ENCODE measurements at places on chromosomes 5 and 9.
A peak's percentile ranks its signal among the peaks of the same experiment; 100 is the strongest.

- ATAC-seq = no peak
These were observed 76.7 kb downstream of the MYO10 start for GRCh38 chr5:16859346-16859745.

DNA sequence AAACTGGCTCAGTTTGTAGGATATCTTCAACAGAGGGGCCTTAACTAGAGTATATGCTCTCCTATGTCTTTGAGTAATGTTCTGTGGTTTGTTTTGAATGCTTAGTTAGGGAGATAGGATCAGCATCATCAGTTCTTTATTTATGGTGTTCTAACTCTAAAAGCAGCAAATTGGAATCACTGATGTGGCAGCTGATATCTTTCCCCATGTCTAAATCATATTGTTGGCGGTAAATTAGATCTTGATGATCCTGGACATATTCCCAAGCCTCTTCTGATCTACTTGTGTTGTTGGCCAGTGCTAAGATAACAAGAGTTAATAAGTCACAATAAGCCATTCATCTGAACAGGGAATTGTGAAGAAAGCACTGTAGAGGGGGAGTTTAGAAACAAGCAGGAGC is 332.4 kb upstream of the DAB2 start:
- ATAC-seq = no peak

GRCh38 chr5:54030981-54031380 is 279.4 kb downstream of the ARL15 start:
- ATAC-seq = no peak

DNA sequence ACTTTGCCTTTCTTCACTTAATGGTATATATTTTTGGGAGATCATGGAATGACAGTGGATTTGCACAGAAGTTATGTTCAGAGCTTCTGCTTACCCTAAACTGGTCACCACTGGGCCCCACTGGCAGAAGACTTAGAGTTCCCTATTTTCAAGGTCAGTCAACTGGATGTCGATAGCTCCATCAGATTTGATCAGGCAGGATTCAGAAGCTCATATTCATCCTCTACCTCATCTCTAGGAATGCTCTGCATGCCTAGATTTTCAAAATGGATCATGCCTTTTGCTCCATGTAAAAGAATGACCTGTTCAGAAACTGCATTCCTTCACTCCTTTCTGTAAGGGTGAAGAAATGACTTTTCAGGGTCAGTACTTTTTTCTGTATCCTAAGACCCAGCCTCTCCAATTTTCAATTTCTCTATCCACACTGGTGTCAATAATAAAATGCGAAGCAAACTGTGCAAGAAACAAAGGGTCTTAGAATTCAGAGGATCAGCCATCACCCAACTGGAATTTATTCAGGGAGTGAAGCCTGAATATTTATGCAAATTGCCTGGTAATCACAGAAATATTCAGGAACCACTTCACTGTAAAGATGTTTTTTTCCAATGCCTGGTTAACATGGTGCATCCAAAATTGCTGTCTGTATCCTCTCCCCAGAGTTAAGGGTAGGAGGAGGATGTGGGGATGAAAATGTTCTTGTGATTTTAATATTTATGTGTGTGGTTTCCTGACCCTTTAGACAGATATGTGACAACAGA is 125.4 kb downstream of the DOCK2 start:
- ATAC-seq = peak; percentile 74

DNA sequence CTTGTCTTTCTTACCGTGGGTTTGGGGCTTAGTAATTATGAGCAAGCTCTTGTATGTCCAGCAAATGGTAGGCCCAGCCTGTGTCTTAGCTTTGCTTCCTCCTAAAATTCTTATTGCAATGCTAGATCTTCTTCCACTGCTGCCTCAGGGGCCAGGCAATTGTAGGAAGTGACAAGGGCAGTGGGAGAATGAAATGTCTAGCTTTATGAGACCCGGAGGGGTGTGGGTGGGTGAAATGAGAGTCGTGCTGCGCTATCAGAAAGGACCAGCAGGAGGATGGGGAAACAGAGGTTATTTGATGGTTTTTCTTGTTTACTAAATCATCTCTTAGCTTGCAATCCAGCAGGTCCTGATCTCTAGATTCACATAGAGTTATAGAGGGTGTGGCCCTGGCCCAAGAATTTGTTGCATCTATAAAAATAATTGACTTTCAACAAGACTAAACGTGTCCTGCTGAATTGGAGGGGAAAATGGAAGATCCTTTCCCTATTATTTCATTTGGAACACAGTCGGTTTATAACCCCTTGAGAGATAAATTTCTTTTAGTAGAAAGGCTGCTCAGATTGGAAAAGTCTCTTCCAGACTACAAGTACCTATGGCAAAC is 43.7 kb downstream of the ZNF366 start:
- peak; percentile 18 for ATAC-seq

GRCh38 chr5:42591015-42591414 is 165.6 kb upstream of the CCDC152 start:
- ATAC-seq = peak; percentile 61

DNA sequence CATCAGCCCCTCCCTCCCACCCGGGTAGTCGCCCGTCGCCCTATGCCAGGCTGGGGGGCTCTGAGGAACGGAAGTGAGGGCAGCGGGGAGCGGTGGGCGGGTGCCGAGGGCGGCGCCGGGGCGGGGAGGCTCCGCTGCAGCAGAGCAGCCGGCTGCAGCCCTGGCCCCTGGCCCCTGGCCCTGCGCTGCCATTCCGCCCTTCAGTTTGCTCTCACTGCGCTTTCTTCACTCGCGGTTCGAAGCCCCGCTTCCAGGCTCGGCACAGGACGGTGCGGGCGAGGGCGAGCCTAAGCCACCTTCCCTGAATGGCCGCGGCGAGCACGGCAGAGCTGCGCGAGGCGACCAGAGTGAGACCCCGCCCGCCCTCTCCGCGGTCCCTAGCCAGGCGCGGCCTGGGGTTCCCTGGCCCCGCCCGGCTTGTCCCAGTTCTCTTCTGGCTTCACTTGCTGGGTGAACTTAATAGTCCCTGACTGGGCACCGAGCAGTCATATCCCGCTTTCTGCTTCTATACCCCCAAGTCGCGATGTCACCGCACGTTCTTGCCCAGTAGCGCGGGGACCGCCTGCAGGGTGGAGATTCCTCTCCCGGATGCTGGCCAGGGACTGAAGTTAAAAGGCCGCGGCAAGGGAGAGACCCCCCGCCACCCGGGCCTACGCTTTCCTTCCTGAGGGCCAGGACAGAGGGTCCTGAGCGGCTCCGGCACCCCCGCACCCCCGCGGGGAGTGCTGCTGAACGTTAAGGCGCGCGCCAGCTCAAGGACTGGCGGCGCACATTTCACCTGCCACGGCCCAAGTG is 623 bp upstream of the TRIM36 start:
- ATAC-seq = peak; percentile 68

- ATAC-seq = no peak
These were observed 10.4 kb downstream of the CCL28 start for GRCh38 chr5:43401827-43402226.

- ATAC-seq = no peak
These were observed 82.7 kb downstream of the PTPDC1 start for GRCh38 chr9:94166976-94167346.

DNA sequence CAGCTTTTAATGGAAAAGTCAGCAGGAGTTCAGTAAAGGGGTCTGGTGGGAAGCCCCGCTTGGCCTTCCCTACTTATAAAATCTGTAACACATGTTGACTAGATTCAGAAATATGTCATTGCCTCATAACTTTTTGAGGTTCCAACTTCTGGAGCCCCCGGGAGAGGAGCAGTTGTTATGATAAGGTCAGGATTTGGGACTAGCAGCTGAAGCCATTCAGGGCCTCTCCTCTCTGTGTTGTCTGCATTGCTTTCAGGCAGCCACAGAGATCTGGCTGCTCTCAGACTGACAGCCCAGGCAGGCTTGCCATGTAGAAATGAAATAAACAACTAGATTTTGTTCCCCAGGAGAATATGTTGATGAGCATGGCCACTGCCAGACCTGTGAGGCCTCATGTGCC is 167.1 kb downstream of the RFK start:
- ATAC-seq = no peak

GRCh38 chr9:129554649-129555048 is 66.3 kb downstream of the C9orf50 start:
- no peak for ATAC-seq

GRCh38 chr5:129161830-129162229 is 67.3 kb downstream of the ISOC1 start:
- no peak for ATAC-seq

DNA sequence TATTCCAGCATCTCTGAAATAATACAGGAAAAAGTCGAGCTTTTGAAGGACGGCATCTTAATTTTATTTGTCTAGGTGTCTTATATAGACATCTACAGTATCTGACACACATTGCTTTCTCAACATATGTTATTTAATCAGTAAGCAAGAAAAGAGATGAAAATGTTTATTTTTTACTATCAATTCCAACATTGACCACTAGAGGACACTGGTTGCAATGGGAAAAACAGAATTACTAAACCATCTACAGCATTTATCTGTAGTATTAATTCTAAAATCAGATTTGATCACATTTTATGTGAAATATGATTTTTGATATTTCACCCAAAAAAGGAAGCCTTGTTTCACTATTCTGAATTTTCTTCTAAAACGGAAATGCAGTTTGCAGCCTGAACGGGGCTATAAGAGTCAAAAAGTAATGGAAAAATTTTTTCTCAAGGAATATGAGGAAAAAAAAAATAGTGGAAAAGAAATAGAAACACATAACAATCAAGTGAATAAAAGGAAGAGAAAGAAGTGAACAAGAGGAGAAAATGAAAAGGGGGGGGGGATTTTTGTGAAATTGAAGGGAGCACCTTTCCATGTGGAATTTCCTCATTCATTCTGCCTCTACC is 98.6 kb downstream of the OSTF1 start:
- no peak for ATAC-seq

- peak; percentile 41 for ATAC-seq
These were observed 69.8 kb downstream of the CNTLN start for GRCh38 chr9:17204611-17205152.

DNA sequence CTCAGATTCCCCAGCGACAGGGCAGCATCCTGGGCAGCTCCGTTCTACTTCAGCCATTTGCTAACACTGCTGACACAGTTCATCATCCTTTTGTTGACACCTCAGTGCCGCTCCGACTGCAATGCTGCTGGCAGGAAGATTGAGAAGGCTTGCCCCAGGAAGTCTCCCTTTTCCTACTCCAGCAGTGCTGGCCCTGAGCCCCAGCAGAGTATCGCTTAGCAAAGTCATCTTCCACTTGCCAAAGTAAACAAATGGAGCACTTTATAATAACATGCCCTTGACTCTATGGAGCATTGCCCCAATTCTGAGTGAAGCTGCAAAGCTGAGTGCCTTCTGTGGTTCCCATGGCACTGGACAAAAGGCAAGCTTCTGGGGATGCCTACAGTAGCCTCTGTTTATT is 32.2 kb downstream of the PRLR start:
- ATAC-seq = peak; percentile 59

DNA sequence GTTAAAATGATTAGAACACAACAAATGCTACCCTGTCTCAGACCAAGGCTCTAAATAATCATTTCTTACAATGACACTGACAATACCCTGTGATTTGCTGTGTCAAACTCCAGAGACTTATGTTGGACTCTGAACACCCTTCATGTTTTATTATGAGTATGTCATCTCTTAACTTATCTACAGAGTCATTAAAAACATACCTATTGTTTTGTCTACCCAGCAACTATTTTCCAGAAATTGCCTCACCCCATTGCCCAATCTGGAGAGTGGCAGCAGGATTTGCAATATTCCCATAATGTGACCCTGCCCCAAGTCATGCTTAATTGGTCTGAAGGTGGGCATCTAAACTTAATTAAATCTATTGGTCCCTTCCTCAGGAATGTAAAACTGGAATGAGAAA is 23.0 kb upstream of the KIF2A start:
- no peak for ATAC-seq

DNA sequence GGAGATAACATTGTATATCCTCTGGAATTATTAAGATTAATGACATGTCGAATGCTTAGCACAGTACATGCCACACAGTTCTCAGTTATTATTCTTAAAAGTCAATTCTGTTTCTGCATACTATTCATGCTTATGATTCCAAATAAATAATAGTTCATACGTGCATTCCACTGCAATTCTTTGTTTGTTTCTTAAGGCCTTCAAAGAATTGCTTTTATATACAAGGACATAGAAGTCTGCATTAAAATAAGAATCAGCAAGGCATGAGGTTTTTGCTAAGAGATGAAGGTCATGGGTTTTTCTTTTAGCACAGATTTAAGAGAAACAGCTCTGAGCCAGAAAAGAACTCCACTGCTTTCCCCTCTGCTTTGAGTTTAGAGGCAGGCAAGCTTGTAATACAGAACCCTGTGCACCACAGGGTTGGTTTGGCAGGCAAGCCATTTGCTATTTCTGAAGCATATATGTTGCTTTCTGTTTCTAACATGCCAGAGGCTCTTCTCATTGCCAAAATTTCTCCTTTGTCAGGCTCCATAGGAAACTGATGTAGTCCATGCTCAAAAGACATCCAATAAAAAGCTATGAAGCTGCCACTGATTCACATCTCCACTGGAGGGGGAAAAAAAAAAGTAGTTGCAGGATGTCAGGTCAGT is 420.6 kb upstream of the TYRP1 start:
- peak; percentile 39 for ATAC-seq

GRCh38 chr5:107624235-107624634 is 46.5 kb downstream of the EFNA5 start:
- no peak for ATAC-seq

DNA sequence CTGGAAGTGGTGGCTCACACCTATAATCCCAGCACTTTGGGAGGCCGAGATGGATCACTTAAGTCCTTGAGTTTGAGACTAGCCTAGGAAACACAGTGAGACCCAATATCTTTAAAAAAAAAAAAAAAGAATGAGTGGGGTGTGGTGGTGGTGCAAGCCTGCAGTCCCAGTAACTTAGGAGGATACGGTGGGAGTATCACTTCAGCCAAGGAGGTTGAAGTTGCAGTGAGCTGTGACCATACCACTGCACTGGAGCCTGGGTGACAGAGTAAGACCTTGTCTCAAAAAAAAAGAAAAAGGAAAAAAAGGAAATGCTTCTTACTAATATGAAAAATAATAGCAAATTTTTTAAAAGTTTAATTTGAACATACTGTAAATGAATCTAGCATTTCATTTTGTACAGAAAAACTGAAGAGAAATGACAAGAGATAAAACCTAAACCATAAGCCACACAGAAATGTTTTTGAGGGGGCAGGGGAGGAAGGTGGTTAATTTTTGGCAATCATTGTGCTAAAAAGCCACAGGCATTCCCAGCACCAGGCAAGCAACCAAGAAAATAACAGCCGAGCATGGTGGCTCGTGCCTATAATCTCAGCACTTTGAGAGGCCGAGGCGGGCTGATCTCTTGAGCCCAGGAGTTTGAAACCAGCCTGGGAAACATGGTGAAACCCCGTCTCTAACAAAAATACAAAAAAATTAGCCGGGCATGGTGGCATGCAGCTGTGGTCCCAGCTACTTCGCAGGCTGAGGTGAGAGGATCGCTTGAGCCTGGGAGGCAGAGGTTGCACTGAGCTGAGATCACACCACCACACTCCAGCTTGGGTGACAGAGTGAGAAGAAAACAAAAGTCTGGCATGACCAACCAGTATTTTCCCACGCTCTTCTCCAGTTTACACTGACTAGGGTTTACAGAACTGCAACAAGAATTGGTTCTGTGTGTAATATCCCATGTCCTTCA is 114.5 kb upstream of the NR5A1 start:
- ATAC-seq = no peak
